ENCODE measurements at places on chromosomes 11 and 22. TPM values are rescaled to one million over a fixed set of nuclear protein-coding genes. Genes with fewer than 3 reads are reported as not detected.

Gene PGM2L1
- total RNA-seq: 12.3 TPM

Gene TCN1
- not detected for total RNA-seq

Gene OR52A1
- total RNA-seq: not detected

Gene SCT
- total RNA-seq: not detected

- no peak overlapping the region for H3K27ac ChIP-seq
- no peaks in the 10 kb centered on the region for H3K27me3 ChIP-seq
- no peaks in the 10 kb centered on the region for H3K36me3 ChIP-seq
- H3K4me3 ChIP-seq: no peak overlapping the region
- no peak for DNase-seq
Measured at GRCh38 chr22:29867260-29867659, 15.7 kb upstream of the MTMR3 start.

GRCh38 chr22:23497016-23497885 lies 82.8 kb downstream of the IGLL1 start:
- no peaks in the 10 kb centered on the region for H3K36me3 ChIP-seq
- H3K27ac ChIP-seq: no peak overlapping the region
- H3K4me1 ChIP-seq: peaks cover 7% of the 10 kb centered on the region
- DNase-seq: no peak

DNA sequence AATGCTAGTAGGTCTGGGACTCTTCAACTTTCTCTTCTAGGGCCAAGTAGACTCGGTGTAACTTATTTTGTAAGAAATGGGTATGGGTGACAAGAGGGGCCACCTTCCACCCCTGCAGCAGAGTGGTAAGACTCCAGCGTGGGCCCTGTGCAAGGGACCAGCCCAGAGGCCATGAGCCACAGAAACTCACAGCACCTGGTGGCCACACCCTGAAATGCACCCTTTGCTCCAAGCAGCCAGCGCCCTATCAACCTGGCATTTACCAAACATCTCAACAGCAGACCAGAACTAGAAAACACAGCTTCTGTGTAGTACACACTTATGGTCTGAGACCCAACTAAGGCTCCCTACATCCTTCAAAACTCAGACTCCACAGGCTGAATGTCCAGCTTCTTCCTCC lies 5.7 kb downstream of the CDCA5 start:
- H3K36me3 ChIP-seq: peaks cover 5% of the 10 kb centered on the region
- H3K27ac ChIP-seq: no peak overlapping the region
- H3K4me1 ChIP-seq: peaks cover 8% of the 10 kb centered on the region
- no peak overlapping the region for H3K4me3 ChIP-seq

DNA sequence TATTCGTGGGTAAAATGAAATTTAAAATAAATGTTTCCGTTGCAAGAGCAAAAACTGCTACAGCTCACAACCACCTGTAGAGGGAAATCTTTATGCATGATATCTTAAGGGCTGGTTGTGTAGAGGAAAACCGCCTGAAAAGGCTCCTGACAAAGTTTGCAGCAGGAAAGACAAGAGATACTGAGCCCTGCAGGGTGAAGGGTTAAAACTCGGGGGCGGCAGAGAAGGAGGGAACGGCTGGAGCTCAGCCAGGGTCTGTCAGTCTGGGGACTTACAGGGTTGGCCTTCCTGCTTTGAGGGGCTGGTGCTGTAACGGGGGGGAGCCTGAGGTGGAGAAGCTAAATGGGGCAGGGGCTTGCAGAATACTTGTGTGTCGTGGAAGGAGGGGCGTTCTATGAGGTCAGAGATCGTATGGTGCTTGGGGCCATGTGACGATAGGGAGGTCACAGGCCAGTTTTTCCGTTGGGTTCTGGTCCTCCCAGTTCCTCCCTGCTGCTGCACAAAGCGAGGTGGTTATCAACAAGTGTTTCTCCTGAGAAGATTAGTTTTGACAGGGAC lies 122.9 kb upstream of the HSD17B12 start:
- DNase-seq: peak; percentile 74
- peaks cover 20% of the 10 kb centered on the region for H3K27me3 ChIP-seq
- H3K4me3 ChIP-seq: peak overlapping the region; percentile 42
- H3K4me1 ChIP-seq: peaks cover 54% of the 10 kb centered on the region

- no peak for DNase-seq
- no peak overlapping the region for H3K27ac ChIP-seq
- no peaks in the 10 kb centered on the region for H3K36me3 ChIP-seq
- peaks cover 42% of the 10 kb centered on the region for H3K4me1 ChIP-seq
- H3K4me3 ChIP-seq: no peak overlapping the region
Measured at GRCh38 chr11:65424205-65425104, 1.9 kb downstream of the NEAT1 start.

DNA sequence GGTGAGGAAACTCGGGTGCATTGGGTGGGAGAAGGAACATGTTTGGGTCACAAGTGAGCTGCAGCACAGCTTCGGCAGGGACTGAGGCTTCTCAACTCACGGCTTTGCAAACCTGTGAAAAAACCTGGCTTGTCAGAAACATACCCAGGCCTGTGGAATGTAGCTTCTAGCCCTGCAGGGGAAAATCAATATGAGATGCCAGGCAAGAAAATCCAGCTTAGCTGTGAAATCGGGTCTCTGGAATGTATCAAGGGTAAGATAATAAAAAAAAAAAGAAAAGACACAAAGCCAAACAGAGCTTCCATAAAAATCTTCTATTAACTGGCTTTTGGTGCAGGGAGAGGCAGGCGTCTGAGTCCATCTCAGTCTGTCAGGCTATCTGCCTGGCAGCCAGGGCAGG lies 28.5 kb downstream of the UQCR10 start:
- H3K4me1 ChIP-seq: no peaks in the 10 kb centered on the region
- H3K27ac ChIP-seq: no peak overlapping the region
- no peaks in the 10 kb centered on the region for H3K27me3 ChIP-seq
- DNase-seq: no peak
- H3K4me3 ChIP-seq: no peak overlapping the region

GRCh38 chr11:118893662-118894061 lies 10.0 kb downstream of the CXCR5 start:
- H3K4me1 ChIP-seq: peaks cover 4% of the 10 kb centered on the region
- no peaks in the 10 kb centered on the region for H3K27me3 ChIP-seq
- H3K36me3 ChIP-seq: no peaks in the 10 kb centered on the region

DNA sequence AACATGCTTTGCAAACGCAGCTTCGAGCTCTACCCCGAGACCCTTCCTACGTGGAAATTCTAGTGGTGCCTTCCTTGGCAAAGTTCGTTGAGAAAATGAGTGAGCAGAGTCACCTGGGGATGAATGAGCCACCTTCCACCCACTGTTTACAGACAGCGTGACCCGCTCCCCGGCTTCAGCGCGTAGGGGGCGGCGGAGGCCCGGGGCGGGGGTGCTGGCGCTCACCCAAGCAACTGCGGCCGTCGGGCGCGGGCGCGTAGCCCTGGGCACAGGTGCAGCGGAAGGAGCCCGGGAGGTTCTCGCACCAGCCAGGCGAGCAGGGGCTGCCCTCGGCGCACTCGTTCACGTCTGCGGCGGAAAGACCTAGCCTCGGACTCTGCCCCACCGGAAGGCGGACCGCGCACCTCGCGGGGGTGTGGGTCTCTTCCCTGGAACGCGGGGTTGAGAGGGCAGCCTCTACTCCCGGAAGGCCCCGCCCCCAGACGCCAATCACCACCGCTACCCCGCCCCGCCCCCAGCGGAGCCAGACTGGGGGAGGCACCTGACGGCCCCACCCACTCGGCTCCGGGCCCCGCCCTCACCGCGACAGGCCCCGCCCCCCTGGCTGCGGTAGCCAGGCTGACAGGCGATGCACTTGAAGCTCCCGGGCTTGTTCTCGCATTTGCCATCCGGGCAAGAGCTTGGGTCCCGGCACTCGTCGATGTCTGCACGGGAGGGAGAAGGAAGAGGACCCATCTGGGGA lies 11.8 kb downstream of the LTBP3 start:
- peak; percentile 94 for DNase-seq
- peaks cover 4% of the 10 kb centered on the region for H3K4me1 ChIP-seq
- peak overlapping the region; percentile 44 for H3K4me3 ChIP-seq

- no peak overlapping the region for H3K27ac ChIP-seq
- no peak overlapping the region for H3K4me3 ChIP-seq
- H3K4me1 ChIP-seq: peaks cover 14% of the 10 kb centered on the region
- no peaks in the 10 kb centered on the region for H3K27me3 ChIP-seq
Measured at GRCh38 chr11:42593441-42593840, 718.4 kb upstream of the API5 start.

- DNase-seq: peak; percentile 40
- peaks cover 8% of the 10 kb centered on the region for H3K27me3 ChIP-seq
- no peak overlapping the region for H3K27ac ChIP-seq
Measured at GRCh38 chr22:19943082-19944026, 1.7 kb upstream of the TXNRD2 start.

- no peaks in the 10 kb centered on the region for H3K27me3 ChIP-seq
- no peaks in the 10 kb centered on the region for H3K36me3 ChIP-seq
- no peak for DNase-seq
- no peak overlapping the region for H3K27ac ChIP-seq
Measured at GRCh38 chr11:21893565-21893867, 299.4 kb upstream of the ANO5 start.

DNA sequence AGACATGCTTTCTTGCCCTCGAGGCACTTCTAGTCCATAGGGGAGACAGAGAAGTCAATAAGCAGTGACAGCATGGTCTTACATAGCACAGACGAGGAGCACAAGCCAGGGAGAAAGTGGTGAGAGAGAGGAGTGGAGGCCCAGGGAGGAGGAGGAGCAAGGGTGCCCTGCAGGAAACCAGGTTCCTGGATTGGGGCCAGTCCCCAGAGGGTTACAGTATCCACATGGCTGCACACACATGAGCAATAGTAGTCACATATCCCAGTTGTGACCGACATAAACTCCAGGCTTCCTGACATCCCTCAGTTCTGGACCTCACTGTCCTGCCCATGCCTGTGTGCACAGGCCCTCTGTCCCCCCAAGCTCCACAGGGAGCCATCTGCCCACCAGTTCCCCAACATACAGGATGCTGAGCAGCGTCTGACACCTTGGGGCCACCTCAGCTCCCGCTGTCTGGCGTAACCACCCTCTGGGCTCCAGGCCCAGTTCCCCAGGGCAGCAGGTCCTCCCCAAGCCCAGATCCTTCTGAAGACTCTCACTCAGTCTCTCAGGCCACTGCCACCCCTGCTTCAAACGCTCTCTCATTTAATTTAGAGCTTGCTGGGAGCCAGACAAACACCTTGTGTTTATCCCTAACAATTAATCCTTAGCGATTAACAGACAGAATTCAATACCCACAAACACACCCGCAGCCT lies 53.7 kb downstream of the DSCAML1 start:
- H3K27me3 ChIP-seq: no peaks in the 10 kb centered on the region
- no peak overlapping the region for H3K27ac ChIP-seq
- no peak overlapping the region for H3K4me3 ChIP-seq

DNA sequence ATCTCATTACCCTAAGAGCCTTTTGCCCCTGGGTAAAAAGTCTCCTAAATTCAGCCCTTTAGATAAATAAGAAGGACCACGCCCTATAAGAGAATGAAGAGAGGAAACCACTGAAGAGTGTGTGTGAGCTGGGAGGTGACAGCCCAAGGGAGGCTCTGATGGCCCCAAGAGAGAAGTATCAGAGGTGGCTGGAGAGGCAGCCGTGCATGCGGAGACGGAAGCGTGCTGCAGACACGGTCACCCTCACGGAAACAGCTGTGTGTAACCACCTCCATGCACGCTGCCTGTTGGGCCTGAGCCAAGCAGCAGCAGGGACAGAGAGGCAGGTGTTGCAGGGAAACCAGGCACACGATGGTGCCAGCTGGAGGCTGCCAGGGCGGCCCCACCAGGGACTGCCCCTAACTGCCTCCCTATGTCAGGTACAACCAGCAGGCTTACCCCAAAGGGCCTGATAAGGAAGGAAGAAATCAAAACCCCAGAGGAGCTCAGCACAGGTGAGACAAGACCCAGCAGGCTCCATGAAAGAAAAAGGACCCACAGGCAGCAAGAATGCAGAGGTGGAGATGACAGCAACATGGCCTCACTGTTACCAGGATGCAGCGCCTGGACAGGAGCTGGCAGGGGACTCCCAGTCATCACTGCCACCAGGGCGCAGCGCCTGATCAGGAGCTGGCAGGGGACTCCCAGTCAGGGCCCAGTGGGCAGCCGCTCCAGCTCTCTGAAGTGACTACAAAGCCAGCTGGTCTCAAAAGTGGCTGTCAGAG lies 7.8 kb downstream of the LARGE2 start:
- no peaks in the 10 kb centered on the region for H3K36me3 ChIP-seq
- no peak overlapping the region for H3K27ac ChIP-seq
- DNase-seq: no peak
- no peaks in the 10 kb centered on the region for H3K4me1 ChIP-seq
- no peak overlapping the region for H3K4me3 ChIP-seq

DNA sequence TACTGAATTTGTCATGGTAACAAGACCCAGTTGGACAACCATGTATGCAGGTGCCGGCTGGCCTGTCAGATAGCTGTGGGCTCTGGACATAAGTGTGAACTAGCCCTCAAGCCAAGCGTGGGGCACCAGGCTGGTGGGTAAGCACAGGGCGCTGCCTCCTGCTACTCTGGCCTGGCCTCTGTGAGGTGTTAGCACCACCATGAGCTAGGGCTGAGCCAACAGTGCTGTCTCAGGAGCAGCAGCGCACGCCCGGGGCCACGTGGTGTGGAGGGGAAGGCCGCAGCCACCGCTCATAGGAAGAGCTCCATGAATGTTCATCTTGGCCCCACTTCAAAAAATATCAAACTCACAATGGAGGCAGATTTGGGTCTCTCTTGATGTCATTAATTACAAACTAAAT lies 35.3 kb upstream of the GNB1L start:
- no peak overlapping the region for H3K4me3 ChIP-seq
- H3K27me3 ChIP-seq: peaks cover 50% of the 10 kb centered on the region
- H3K27ac ChIP-seq: no peak overlapping the region

DNA sequence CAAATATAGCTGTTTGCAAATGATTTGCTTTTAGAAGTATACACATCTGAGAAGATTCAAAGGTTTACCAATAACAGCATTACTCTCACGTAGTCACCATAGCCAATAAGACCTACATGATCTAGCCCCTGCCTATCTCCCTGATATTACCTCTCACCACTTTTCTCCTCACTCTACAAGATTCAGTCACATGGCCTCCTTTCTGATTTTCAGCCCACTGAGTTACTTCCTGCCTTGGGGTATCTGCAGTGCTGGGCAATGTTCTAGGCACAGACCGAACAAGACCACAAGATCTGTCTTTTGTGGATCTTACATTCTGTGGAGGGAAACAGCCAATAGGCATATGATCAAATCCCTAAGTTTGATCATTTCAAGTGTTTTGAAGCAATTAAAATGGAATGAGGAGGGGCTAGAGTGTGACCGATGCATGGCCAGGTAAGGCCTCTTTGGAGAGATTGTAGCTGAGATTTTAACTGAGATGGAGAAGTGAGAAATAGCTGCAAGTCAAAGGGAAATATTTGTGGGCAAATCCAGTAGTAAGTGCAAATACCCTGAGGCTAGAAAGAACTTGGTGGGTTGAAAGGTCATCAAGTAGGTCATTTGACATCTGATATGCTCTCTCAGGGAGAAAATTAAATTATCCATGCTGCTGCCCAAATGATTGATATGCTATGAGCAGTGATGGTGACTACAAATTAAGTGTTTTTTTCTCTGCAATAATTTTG lies 43.1 kb downstream of the ARL14EP start:
- H3K27me3 ChIP-seq: no peaks in the 10 kb centered on the region
- H3K27ac ChIP-seq: no peak overlapping the region
- no peaks in the 10 kb centered on the region for H3K36me3 ChIP-seq
- no peak for DNase-seq
- H3K4me3 ChIP-seq: no peak overlapping the region
